ENCODE measurements at places on chromosomes 6 and 20.
A peak's percentile ranks its signal among the peaks of the same experiment; 100 is the strongest.

DNA sequence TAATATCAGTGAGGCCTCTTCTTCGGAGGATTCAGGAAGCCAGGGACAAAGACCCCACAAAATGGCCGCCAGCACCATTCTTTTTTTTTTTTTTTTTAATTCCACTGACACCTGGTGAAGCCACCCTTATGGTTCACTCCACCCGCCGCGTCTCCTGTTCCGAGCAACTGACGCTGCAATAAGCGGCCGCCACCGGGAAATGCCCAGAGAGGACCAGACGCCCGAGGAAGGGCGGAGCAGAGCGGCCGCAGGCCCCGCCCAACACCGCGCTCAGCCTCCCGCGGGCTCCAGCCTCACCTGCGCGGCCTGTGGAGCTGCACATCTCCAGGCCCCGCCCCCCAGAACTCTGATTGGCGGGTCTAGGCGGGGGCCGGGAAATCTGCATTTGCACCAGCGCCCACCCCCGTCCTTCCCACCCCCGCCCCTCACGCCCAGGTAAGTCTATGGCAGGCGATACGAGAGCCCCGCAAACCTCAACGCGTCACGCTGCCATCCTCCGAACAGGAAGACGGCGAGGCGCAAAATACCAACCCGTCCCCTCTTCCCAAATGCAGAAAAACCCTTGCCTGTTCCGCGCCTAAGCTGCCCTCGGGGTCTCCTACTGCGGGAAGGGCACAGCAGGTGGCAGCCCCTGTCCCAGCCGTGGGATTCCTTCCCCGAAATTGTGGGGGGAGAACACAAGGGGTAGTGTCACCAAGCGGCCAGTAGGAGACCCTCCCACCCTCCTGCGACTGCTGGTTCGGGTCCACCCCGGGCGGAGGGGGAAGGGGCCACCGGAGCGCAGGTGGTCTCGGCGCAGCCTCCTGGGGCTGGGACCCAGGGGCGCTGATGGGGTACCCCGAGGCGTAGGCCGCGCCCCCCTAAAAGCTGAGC, 960 bp downstream of the ATP9A start:
- DNase-seq: no peak

DNA sequence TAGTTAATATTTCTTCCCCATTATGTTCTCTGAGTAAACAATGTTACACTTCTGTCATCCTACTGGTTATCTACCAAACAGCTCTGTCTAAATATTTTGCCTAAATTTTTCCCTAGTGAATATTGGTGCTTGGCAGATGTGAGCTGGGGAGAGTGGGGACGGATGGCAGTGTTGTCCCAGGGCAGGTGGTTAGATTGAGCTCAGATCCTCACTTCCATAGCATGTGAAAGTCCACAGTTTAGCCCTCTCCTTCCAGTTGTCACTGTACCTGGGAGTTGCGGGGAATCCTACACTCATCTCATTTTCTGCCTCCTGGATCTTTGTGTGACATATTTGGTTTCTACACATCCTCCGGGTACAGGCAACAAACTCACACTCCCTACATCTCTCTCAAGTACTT, 484.9 kb downstream of the EPM2A start:
- no peak for DNase-seq

GRCh38 chr6:126444659-126445273, 104.9 kb downstream of the CENPW start:
- no peak for DNase-seq

DNA sequence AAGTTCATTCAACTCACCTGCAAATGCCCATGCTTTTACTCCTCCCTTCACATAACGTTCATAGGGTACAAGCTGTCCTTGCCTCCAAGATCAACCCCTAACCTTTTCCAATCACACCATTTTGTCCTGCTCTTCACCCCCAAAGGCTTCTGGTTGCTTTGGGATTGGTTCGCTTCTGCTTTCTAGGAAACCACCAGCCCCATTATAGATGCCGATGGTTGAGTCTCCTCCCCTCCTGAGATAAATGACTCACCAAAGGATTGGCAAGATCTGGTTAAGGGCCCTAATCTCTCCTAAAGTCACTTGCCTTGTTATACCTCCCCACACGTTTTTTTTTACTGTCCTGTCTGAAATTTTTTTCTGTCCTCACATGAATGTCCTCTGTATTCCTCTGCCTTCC, 311.4 kb downstream of the HACE1 start:
- no peak for DNase-seq

- no peak for DNase-seq
These were observed 28.1 kb upstream of the QKI start for GRCh38 chr6:163386329-163386908.

DNA sequence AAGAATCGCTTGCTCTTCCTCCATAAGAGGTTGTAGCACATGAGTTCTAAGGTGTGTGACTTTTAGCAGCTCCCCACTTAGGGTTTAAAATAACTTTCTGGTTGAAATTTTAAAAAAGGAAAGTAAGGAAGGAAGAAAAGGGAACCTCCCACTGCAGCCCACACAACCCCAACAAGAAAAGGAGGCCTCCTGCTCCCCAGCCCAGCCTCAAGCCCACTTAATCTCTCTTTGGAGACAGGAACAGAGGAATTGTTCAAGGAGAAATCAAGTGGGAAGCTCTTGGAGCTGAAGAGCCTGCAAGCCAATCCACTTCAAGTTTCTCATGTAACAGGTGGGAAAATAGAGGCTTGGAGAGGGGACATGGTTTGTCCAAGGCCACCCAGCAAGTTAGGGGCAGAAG, 39.1 kb upstream of the PREX1 start:
- DNase-seq: no peak

GRCh38 chr6:21883595-21884328, 290.2 kb downstream of the SOX4 start:
- no peak for DNase-seq

GRCh38 chr6:124881898-124882578, 80.2 kb upstream of the RNF217 start:
- DNase-seq: no peak

DNA sequence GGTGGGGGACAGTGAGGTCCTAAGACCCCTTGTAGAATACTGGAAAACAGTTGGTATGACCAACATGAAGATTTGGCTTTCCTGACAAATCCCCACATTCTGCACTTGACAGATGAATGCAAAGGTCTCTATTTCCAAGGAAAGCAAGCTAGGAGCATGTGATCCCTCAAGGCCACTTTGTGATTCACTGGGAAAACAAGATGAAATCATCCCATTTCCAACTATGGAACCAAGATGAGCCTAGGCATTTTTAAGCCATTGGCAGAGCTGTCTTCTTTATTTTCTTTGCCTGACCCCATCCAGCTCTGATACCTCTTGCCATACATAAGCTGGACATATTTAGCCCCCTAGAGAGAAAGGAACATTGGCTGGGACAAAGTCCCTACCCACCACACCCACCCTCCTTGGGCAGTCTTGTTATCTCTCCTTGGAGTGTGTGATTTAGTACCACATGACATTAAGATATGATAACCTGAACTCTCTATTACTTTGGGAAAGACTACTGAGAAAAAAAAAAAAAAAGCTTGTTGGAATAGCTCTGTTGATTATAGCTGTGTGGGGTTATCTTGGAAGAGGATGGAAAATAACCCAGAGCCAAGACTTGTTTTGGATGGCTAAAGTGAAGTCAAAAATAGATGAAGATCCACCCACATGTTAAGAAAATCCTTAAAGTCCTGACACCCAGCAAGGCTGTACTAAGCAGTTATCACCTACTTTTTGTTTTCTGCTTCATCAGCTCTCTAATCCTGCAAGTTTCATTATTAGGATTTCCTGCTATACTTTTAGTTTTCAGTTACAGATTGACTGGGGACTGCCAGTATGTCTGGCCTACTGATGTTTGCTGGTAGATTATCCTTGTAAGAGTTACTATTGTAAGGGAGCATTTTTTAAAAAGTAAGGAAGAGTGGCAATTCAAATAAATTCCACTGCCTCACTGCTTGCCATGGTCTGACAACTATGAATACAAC, 90.1 kb upstream of the PREP start:
- DNase-seq: no peak

- DNase-seq: no peak
These were observed 94.4 kb upstream of the FOXC1 start for GRCh38 chr6:1515280-1515679.

DNA sequence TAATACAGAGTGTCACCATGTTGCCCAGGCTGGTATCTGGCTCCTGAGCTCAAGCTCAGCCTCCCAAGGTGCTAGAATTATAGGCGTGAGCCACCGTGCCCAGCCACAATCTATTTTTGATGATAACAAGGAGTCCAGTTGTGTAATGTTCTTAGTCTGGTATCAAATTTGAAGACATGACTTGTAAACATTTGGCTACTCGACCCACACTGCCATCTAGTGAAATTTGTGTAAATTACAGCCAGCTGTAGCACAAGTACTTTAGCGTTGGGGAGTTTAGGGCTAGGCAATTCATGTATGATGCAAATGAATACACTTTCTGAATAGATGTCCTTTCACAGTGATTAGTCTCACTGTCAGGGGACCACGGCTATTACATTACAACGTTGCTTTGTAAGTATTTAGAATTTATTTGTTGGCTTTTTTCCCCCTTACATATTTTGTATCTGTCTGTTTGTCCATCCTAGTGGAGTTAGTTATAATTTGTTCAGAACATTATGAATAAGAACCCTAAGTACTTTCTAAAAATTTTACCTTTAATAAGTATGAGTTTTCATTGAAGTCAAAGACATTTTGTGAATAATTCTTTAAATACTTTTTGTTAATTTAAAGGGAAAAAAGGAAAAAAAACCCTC, 139.7 kb downstream of the PRDM13 start:
- peak; percentile 4 for DNase-seq

DNA sequence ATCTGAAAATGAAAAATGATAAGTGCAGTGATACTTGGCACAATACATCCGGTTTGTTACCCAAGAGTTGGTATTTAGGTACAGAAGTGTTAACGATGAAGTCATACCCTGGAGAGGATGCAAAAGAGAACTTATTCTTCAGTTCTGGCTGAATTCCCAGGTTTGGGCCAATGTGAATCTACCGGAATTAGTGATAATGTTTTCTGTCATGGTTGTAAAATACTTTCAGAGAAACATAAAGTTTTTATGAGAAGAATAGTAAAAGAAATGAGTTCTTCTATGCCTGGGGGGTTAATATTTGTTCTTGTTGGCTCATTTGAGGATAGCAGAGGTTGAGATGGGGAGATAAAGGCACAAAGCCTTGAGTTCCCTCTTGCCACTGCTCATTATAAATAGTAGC, 509.9 kb upstream of the POU3F2 start:
- no peak for DNase-seq

DNA sequence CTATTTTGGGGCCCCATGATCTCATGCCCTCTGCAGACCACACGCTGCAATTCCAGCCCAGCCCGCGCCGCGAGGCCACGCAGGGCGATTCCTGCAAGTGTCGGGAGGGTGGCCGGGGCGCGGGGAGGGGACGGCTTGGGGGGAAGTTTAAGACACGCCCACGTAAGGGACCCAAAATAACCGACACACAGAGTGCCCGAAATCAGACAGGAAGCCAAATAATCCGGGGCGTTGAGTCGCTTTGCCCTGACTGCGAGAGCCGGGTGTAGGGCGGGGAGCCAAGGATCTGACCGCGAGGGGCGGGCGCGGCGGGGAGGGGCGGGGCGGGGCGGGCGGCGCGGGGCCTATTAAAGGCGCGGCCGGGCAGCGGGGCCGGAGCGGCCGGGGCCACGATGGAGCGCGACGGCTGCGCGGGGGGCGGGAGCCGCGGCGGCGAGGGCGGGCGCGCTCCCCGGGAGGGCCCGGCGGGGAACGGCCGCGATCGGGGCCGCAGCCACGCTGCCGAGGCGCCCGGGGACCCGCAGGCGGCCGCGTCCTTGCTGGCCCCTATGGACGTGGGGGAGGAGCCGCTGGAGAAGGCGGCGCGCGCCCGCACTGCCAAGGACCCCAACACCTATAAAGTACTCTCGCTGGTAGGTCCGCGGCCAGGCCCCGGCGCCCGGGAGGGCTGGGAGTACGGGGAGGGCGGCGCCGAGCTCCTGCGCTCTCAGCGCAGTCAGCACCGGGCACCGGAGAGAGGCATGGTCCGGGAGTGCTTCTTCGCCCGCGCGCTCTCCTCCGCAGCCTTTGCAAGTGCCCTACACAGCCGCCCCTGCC, at the start of gene ENPP1:
ENPP1 (plus strand) TSS at position 377 of the 816 bp plus-strand sequence; CDS start at position 393, 16 bp downstream.
- DNase-seq: peak; percentile 44

DNA sequence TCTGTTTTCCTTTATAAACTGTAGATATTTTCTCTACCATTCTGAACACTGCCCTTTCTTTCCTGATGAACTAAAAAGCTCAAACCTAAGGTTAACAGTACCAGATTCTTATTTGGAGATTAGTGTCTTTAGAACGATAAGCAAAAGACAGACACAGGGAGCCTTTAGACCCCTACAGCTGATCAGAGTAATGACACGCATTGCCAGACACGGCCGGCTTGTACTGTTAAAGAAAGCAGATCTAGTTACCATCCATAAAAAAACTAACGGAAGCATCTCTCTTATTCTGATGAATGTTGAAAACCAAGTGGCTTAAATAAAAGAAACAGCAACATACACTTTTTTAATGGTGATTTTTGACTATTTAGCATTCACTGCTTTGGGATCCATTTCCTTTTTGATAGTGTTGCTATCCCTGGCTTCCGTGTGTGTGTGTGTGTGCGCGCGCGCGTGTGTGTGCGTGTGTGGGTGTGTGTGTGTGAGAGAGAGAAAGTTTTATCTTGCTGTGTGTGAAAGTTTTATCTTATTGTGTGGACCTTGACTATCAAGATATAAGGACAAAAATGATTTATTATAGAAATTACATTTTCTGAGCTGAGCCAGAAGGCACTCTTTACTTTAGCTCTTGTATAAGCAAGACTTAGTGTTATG, 95.6 kb upstream of the SLC35B3 start:
- DNase-seq: no peak

- no peak for DNase-seq
These were observed 54.7 kb downstream of the GFOD1 start for GRCh38 chr6:13432526-13433184.

GRCh38 chr6:92559003-92559402, 860.4 kb downstream of the EPHA7 start:
- DNase-seq: no peak

GRCh38 chr6:28906669-28907068, 17.1 kb downstream of the TRIM27 start:
- no peak for DNase-seq

DNA sequence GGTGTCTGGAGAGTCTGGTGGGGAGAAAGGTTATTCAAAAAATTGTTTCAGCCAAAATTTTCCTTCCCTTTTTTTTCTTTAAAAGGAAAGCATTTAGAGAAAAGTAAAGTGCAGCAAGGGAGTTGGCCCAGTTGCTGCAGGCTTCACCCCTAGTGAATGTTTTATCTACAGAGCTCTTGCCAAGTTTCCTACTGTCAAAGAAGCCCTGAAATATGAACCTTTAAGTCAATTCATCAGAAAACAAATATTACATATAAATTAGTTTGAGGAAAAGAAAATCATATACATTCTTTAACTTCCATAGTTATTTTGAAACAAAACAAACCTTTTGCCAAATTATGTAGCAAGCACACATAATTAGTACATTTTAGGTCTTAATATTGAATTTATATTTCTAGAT, 25.0 kb upstream of the HMGCLL1 start:
- no peak for DNase-seq

DNA sequence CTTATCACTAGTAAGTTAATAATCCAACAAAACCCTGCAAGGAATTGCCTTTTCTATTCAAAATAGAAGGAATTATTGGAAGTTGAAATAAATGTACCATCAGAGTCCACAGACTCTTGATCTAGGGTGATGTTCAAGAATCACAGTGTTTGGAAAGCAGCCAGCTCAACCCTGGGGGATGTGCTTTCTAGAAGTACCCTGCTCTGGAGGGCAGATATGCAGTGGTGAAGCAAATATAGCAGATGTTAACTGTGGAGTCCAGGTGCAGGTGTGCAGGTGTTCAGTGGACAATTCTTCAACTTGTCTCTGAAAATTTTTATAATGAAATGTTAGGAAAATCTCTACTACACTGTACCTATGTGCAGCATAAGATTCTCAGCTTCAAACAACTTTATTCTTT, 9.1 kb upstream of the INSM1 start:
- DNase-seq: no peak

- no peak for DNase-seq
These were observed 22.2 kb downstream of the TNXB start for GRCh38 chr6:32086661-32087573.

Data from T-helper 22 cell (primary cell).